Activated CD4-positive, alpha-beta memory T cell treated with anti-CD3 and anti-CD28 coated beads, Interleukin-2, amount 10 ng/mL, durations not matched to agents 7 days and 5 days (primary cell): ENCODE measurements at places on chromosomes 7 and 10. TPM values are rescaled to one million over a fixed set of nuclear protein-coding genes. Genes with fewer than 3 reads are reported as not detected.

- DNase-seq, result no peak
Measured at GRCh38 chr10:84015877-84016595, 123.3 kb upstream of the GHITM start.

The IFIT1B gene
- total RNA-seq, result 0.15 TPM

The NKX2-3 gene
- total RNA-seq, result not detected

The ICA1 gene
- 2.2 TPM for total RNA-seq

The ITPRID1 gene
- not detected for total RNA-seq

- DNase-seq, result no peak
Measured at GRCh38 chr10:110357871-110358270, 53.2 kb upstream of the SMNDC1 start.

DNA sequence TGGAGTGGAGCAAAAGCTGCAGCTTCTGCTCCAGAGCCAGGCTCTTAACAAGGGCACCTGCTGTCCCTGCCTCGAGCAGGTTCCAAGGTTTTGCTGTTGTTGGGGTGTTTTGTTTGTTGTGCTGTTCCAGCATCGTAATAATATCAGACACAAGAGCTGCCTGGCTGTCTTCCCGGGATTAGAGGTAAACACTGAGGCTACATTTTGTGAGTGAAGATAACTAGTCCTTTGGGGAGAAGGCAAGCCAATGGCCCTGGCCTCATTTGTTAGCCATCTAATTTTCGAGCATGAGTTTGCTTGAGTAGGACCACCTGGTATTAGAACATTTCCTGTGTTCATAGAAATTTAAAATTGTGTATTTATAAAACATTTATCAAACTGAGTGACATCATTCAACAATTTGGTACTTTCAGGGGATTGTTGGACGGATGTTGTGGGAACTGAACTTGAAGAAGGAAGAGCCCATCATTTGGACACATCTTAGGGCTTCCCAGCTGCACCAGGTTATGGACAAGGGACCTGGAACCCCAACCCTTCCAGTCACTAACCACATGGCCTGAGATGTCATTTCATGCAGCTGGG is 555.0 kb downstream of the TNS3 start:
- no peak for DNase-seq

The KCNMA1 gene
- 0.38 TPM for total RNA-seq

GRCh38 chr7:110257673-110258072 is 833.3 kb upstream of the LRRN3 start:
- no peak for DNase-seq

The VWDE gene
- total RNA-seq, result 6.6 TPM

GRCh38 chr10:76334255-76334654 is 902.8 kb downstream of the LRMDA start:
- DNase-seq, result no peak

The HMX3 gene
- not detected for total RNA-seq

GRCh38 chr7:136555933-136556332 is 312.5 kb upstream of the CHRM2 start:
- no peak for DNase-seq

GRCh38 chr7:823649-824048 is 8.6 kb upstream of the SUN1 start:
- DNase-seq, result no peak
